ENCODE measurements at places on chromosomes 5 and 9.

DNA sequence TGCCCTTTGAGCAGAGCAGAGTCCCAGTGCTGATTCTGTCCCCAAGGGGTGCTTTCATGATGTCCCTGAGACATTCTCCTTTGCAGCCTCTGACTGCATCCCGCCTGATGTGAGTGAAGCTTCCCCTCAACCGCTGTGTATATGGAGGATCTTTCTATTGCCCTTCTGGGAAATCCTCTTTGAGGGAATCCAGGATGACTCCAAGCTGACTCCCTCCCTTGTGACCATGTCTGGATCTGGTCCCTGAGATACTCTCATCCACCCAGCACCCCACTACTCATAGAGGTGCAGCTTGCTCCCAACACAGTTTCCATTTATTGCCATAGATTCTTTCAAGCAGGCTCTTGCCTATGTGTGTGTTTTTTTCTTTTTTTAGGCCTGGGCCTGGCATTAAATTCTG lies 216.5 kb downstream of the SEC61B start:
- no peak for DNase-seq

GRCh38 chr5:175059687-175060211 lies 335.4 kb downstream of the MSX2 start:
- no peak for DNase-seq

DNA sequence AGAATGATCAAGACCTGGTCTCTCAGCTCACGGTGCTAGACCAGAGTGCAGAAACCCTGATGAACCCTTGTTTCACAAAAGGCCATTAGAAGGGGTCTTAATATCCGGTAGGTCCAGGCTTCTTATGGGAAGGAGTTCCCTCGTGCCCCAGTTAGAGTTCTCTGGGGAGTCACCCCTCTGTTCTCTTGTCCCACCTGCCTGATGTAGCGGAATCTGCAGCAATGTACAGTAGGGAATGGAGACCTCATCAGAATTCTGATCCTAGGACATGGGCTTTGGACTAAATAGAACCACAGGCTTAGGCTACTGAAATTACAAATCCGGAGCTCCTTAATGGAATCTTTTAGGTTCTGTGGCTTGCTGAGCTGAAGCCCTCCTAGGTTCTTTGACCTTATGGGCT lies 243.6 kb upstream of the IRX2 start:
- no peak for DNase-seq

GRCh38 chr5:53030893-53031292 lies 41.7 kb downstream of the ITGA2 start:
- no peak for DNase-seq

DNA sequence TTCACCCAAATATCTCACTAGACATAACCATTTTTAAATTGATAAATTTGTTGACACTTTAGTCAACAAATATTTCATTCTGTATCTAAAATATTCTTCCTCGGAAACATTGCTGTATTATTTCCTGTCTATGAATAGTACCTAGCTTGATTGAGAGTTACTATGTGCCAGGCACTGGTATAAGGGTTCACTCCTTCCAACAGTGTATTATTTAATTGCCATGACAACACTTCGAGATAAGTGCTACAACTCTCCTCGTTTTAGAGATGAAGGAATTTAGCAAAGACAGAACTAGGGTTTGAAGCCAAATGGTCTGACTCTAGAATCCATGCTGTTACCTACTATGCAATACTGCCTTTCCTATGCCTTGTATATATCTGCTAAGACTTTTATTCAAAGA lies 287.2 kb downstream of the YTHDC2 start:
- no peak for DNase-seq

GRCh38 chr5:151662805-151663204 lies 23.9 kb downstream of the SPARC start:
- DNase-seq: no peak

- no peak for DNase-seq
These were observed 33.3 kb downstream of the EXOC3 start for GRCh38 chr5:476102-476813.

DNA sequence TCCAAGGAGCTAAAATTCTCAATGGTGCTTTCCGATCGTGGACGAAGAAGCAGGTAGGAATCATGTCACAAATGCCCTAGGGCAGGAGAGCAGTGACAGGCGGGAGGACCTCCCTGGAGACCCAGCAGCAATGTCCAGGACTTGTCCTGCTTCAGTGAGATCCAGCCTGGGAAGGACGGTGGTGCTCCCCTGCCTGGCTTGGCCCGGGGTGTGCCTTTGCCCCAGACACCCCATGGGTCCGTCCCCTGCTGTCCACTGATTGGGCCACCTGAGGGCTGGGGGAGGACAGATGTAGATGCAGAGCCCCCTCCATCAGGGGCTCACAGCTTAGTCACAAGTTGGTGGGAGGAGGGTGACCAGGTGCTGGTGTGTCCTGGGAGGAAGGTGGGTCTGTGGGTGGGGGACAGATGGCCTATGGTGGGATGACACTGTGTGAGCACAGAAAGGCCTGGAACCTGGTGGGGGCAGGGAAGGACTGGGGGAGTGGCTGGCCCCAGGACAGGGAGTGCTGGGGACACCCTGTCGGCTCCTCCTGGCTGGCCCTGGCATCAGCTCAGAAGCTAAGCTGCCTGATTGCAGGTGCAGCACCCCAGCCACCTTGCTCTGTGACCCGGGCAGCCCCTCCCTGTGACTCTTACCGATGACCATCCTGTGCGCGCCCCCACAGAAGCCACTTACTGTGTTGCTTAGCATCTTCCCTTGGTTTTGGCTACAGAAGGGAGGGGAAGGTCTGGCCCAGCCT lies 82.0 kb downstream of the PHF2 start:
- no peak for DNase-seq

GRCh38 chr5:55066277-55066676 lies 36.2 kb upstream of the GZMA start:
- no peak for DNase-seq

GRCh38 chr5:139651853-139652787 lies 4.0 kb downstream of the CXXC5 start:
- DNase-seq: no peak

- DNase-seq: no peak
These were observed 130.4 kb downstream of the DAB2IP start for GRCh38 chr9:121781701-121782464.

- DNase-seq: no peak
These were observed 61.0 kb downstream of the FBXO4 start for GRCh38 chr5:41985945-41986695.

- no peak for DNase-seq
These were observed 27.2 kb downstream of the PSAT1 start for GRCh38 chr9:78324068-78324650.

DNA sequence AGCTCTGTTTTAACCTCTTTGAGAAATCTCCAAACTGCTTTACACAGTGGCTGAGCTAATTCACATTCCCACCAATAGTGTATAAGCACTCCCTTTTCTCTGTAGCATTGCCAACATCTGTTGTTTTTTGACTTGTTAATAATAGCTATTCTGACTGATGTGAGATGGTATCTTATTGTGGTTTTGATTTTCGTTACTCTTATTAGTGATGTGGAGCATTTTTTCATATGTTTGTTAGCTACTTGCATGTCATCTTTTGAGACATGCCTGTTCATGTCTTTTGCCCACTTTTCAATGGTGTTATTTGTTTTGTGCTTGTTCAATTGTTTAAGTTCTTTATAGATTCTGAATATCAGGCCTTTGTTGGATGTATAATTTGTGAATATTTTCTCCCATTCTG lies 225.2 kb upstream of the TRPC7 start:
- DNase-seq: no peak

GRCh38 chr9:10403283-10403682 lies 209.5 kb downstream of the PTPRD start:
- DNase-seq: no peak

DNA sequence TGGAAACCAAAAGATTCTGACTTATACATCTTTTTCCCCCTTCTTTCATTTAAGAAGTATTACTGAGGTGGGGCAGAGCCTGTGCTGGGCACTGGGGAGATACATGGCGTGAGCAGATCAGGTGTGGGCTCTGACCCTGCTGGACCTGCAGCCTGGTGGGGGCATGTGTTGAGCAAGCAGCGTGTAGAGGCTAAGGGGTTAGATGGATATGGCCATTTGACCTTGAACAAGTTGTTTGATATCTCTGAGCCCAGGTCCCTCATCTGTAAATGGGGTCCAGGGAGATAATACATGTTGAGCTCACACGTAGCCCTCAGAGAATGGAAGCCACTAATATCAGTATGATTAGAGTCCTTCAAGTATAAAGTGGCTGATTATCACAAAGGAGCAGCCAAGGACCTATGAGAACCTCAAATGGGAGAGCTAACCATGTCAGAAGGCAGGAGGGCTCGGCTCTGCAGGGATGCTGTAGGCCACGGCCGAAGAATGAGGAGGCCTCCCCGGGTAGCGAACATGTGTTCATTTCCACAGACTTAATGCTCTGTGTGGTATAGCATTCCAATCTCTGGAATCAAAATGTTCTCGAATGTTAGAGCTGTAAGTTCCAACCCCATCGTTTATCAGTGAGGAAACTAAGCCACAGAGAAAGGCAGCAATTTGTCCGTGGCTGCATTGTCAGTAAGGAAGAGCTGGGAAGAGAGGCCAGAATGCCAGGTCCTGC lies 15.4 kb upstream of the ANGPTL2 start:
- DNase-seq: no peak

- no peak for DNase-seq
These were observed 56.6 kb upstream of the MOCS2 start for GRCh38 chr5:53166183-53166495.

- DNase-seq: no peak
These were observed 2.2 kb upstream of the CANX start for GRCh38 chr5:179696603-179697002.

DNA sequence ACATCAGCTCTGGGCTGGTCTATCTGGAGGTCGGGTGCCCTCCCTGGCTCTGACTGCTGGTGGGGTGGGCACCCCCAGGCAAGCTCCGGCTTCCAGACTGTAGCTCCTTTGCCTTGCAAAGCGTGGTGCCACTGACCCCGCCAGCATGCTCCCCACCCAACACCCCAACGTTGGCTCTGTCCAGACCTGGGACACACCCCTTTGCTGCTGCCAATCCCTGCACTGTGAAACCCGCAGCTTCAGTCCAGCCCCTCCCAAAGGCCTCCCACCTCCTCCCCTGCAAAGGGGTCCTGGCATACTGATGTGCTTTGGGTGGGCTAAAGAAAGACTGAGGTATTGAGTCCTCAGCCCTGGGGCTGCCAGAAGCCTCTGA lies 3.9 kb downstream of the UNC5A start:
- DNase-seq: no peak
